ENCODE measurements at places on chromosomes 7 and 10. TPM values are rescaled to one million over a fixed set of nuclear protein-coding genes. Genes with fewer than 3 reads are reported as not detected.

Gene C10orf90
- polyA plus RNA-seq: 0.49 TPM

Gene NEBL
- 0.92 TPM for polyA plus RNA-seq

Gene AKR1C1
- 8.4 TPM for polyA plus RNA-seq

GRCh38 chr10:91614225-91614624, 18.6 kb downstream of the PPP1R3C start:
- DNase-seq: no peak

- DNase-seq: no peak
These were observed 63.1 kb upstream of the ICA1 start for GRCh38 chr7:8325067-8325466.

GRCh38 chr7:22480523-22481075, 19.4 kb downstream of the STEAP1B start:
- DNase-seq: no peak

Measured in hindlimb muscle (tissue), 1 donor.